Activated CD4-positive, alpha-beta memory T cell treated with anti-CD3 and anti-CD28 coated beads, Interleukin-2, amount 10 ng/mL, durations not matched to agents 7 days and 5 days (primary cell): ENCODE measurements at places on chromosomes 7 and 10. TPM values are rescaled to one million over a fixed set of nuclear protein-coding genes. Genes with fewer than 3 reads are reported as not detected.

Gene NUTM2E
- 0.18 TPM for total RNA-seq

Gene RARRES2
- total RNA-seq, result not detected

Gene OR13A1
- not detected for total RNA-seq

Gene BMPER
- not detected for total RNA-seq

Gene RAPGEF5
- total RNA-seq, result 0.43 TPM

Gene FAM25A
- total RNA-seq, result not detected

Gene FBXL13
- 0.58 TPM for total RNA-seq

Gene CLIP2
- total RNA-seq, result 1.6 TPM

Gene FAM25C
- total RNA-seq, result not detected

Gene EVX1
- not detected for total RNA-seq

Gene RSPH10B
- total RNA-seq, result not detected

Gene CYP3A7
- not detected for total RNA-seq

Gene TLX1
- total RNA-seq, result not detected

Gene CTTNBP2
- not detected for total RNA-seq

Gene AGBL3
- 2.8 TPM for total RNA-seq
